Activated naive CD8-positive, alpha-beta T cell treated with anti-CD3 and anti-CD28 coated beads, Interleukin-2, amount 10 ng/mL, durations not matched to agents 7 days and 5 days (primary cell): ENCODE measurements at places on chromosomes 4 and X.

DNA sequence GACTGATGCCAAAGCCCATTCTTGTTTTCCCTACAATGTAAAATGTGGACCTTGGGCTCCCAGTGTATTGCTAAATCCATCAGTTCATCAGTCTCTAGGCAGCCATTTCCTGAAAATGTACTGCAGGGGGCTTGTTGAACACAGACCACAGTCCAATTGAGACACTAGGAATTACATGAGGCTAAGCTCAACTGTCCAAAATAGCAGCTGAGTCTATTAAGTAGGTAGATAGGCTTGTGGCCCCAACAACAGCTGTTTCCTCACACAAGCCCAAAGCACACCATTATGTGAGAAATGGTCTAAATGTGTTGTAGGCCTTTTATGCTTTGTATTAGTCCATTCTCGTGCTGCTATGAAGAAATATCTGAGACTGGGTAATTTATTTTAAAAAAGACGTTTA, 60.0 kb upstream of the PAK3 start:
- no peak for DNase-seq

DNA sequence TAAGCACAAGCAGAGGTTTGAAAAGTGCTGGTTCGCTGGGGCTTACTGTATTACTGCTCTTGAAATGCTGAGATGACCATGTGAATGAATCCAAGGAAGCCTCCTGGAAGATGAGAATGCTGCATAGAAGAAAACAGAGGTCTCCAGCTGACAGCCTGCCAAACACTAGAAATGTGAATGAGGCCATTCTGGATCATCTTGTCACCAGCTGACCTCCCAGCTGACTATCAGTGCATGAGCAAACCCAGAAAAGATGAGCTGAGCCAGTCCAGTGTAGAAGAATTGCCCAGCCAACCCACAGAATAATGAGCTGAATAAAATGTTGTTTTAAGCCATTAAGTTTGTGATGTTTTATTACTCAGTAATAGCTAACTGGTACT, 49.1 kb upstream of the DYNLT3 start:
- DNase-seq: no peak

DNA sequence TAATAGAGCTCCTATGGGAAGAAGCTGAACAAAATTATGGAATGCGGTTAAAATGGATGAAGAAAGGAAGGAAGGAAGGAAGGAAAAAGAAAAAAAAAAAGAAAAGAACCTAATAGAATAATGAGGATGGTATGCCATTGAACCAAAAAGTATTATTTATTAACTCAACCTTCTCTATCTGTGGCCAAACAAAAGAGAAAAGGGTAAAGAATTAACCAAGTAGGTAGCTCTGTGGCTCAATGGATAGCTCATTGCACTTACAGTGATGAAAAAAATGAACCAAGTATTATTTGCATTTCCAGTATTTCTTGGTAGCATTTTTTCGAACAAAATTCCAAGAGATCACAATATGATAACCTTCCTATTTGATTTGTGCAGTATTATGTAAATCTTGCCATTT, 56.9 kb upstream of the SLC39A8 start:
- DNase-seq: no peak

DNA sequence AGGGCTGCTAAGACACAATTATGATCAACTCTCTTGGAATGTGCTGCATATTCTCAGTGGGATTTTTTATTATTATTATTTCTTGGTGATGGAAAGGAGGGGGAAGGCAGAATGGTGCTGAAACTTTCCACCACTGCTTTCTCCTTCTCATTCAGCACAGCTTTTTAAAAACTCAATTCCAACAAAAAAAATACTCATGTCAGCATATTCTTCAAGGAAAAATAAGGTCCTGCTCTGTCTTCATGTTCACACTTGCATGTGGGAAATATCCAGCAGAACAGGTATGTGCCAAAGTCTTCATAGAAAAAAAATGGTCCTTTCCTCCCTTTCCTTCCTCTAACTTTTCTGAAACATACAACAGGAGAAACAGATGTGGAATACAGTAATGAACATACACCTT, 144.0 kb upstream of the ADAMTS3 start:
- no peak for DNase-seq

GRCh38 chr4:104210420-104210819, 284.3 kb downstream of the CXXC4 start:
- DNase-seq: no peak
